ENCODE measurements at places on chromosomes 7 and 10. TPM values are rescaled to one million over a fixed set of nuclear protein-coding genes. Genes with fewer than 3 reads are reported as not detected.

- H3K27me3 ChIP-seq = no peaks in the 10 kb centered on the region
- DNase-seq = no peak
- no peak overlapping the region for H3K4me3 ChIP-seq
- H3K4me1 ChIP-seq = no peaks in the 10 kb centered on the region
- no peak overlapping the region for H3K27ac ChIP-seq
These were observed 16.3 kb downstream of the PI4K2A start for GRCh38 chr10:97656777-97657176.

- peaks cover 22% of the 10 kb centered on the region for H3K27me3 ChIP-seq
- H3K36me3 ChIP-seq = no peaks in the 10 kb centered on the region
- no peak for DNase-seq
- H3K4me3 ChIP-seq = no peak overlapping the region
These were observed 5.4 kb upstream of the HSPB1 start for GRCh38 chr7:76296743-76297740.

DNA sequence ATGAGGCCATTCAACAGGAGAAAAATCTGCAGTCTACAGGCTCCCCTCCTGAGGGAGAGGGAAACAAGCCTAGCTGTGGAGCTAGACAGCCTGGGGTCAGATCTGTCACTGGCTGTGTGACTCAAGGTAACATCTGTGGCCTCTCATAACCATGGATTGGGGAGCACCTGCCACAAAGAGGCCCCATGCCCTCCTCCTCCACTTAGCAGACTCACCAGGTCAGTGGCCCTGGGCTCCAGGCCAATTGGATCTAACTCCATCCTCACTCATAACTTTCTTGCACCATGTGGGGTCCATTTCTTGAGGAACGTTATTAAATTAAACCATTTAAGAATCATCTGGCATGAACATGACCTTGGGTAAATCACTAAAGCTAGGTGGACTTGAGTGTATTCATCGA, 1.8 kb downstream of the GDF10 start:
- no peaks in the 10 kb centered on the region for H3K36me3 ChIP-seq
- H3K27ac ChIP-seq = no peak overlapping the region
- H3K27me3 ChIP-seq = peaks cover 45% of the 10 kb centered on the region
- H3K4me1 ChIP-seq = peaks cover 14% of the 10 kb centered on the region

GRCh38 chr7:43085992-43086391, 26.5 kb upstream of the HECW1 start:
- H3K27ac ChIP-seq = no peak overlapping the region
- H3K4me1 ChIP-seq = no peaks in the 10 kb centered on the region
- H3K27me3 ChIP-seq = no peaks in the 10 kb centered on the region
- H3K36me3 ChIP-seq = no peaks in the 10 kb centered on the region
- DNase-seq = no peak

- no peak overlapping the region for H3K27ac ChIP-seq
- H3K4me3 ChIP-seq = no peak overlapping the region
- H3K4me1 ChIP-seq = peaks cover 17% of the 10 kb centered on the region
- no peak for DNase-seq
- H3K36me3 ChIP-seq = no peaks in the 10 kb centered on the region
These were observed 84.0 kb upstream of the KLF6 start for GRCh38 chr10:3869036-3869435.

Gene TAS2R41
- 0.31 TPM for total RNA-seq

GRCh38 chr7:4882169-4883032, 1.1 kb downstream of the RADIL start:
- H3K4me3 ChIP-seq = peak overlapping the region; percentile 81
- H3K27me3 ChIP-seq = peaks cover 12% of the 10 kb centered on the region
- peak overlapping the region; percentile 50 for H3K27ac ChIP-seq
- peaks cover 2% of the 10 kb centered on the region for H3K36me3 ChIP-seq

Gene TUBGCP2
- total RNA-seq = 53.2 TPM

Gene WNT16
- 0.53 TPM for total RNA-seq

DNA sequence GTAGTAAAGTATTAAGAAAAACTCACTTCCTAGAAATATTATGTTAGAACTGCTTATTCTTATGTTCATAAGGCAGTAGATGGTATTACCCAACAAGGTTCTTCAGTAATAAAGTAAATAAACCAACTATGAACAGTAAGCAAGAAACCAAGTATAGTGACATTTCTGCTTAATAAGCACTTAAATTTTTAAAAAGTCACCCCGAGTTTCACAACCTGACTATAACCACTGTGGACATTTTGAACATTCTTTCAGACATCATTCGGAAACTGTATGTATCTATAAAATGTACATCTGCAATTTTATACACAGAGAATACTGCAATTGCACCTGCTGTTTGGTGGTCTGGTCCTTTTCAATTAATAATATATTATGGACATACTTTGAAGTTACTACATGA, 1073.6 kb downstream of the XPNPEP1 start:
- H3K27ac ChIP-seq = no peak overlapping the region
- H3K4me3 ChIP-seq = no peak overlapping the region
- no peaks in the 10 kb centered on the region for H3K27me3 ChIP-seq
- DNase-seq = no peak
- no peaks in the 10 kb centered on the region for H3K4me1 ChIP-seq
- no peaks in the 10 kb centered on the region for H3K36me3 ChIP-seq

- H3K4me3 ChIP-seq = no peak overlapping the region
- H3K4me1 ChIP-seq = peaks cover 83% of the 10 kb centered on the region
- H3K27ac ChIP-seq = peak overlapping the region; percentile 41
- DNase-seq = no peak
These were observed 81.8 kb downstream of the SEMA3A start for GRCh38 chr7:84112771-84113170.

DNA sequence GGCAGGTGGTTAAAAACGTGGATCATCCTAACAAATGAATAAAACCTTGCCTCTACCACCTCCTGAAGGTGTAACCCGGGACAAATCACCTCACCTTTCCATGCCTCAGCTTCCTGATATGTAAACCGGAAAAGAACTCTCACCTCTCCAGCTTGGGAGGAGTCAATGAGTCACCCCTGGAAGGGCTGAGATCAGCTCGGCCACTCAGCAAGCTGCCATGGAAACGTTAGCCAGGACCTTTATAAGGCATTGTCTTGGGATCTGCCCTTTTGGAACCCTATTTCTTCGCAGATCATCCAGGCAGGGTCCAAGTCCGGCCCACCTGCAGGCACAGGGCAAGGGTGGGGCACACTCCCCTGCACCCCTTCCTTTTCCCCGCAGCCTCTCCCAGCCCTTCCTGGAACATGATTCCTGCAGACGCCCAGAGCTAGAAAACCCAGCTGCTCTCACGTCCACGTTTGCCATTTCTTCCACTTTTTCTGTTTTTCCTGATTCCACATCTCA, 81.6 kb upstream of the PFKP start:
- H3K36me3 ChIP-seq = no peaks in the 10 kb centered on the region
- no peak overlapping the region for H3K4me3 ChIP-seq
- DNase-seq = no peak
- peaks cover 22% of the 10 kb centered on the region for H3K4me1 ChIP-seq
- H3K27ac ChIP-seq = no peak overlapping the region

- H3K27me3 ChIP-seq = no peaks in the 10 kb centered on the region
- no peaks in the 10 kb centered on the region for H3K4me1 ChIP-seq
- peak; percentile 11 for DNase-seq
- no peak overlapping the region for H3K27ac ChIP-seq
- H3K36me3 ChIP-seq = peaks cover 12% of the 10 kb centered on the region
These were observed 47.6 kb downstream of the PDGFA start for GRCh38 chr7:471866-472639.

DNA sequence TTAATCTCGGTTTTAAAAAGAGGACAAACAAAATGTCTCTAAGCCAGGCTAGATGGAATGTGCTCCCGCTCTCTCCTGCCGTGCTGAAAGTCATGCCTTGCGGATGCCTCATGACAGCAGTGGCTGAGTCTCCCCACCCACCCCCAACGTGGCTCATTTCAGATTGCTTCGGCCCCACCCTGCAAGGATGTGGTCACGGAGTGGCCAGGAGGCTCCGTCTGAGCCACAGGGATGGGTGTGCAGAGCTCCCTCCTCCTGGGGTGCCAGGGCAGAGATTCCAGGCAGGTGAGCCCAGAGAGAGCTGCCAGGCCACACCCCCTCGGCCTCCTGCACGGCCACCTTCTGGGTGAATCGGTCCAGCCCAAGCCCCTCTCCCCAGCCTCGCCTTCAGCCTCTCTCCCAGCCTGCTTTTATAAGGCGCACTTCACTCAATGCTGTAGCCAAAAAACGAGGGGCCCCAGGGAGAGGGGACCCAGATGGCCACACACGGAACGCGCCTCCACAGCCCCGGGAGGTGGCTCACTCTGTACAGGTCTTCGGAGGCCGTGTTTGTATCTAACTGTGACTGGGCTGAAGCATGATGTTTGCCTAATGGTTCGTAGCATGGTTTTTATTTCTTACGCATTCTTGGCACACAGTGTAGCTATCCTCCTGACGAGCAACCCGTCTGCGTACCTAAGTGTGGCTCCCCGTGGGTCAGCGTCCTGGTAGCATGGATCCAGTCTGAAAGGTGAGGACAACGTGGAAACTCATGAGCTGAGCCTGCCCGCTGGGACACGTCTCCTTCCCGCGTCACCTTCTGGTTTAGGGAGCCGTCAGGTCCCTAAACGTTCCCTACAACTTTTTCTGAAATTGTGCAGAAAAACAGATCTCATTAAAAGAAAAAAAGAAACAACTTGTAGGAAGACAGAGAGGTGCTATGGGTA, 413.8 kb upstream of the FOXK1 start:
- no peak overlapping the region for H3K4me3 ChIP-seq
- no peak for DNase-seq
- peaks cover 10% of the 10 kb centered on the region for H3K4me1 ChIP-seq
- H3K27me3 ChIP-seq = no peaks in the 10 kb centered on the region
- H3K36me3 ChIP-seq = no peaks in the 10 kb centered on the region

Gene GRID2IP
- 3.0 TPM for total RNA-seq

- H3K4me3 ChIP-seq = no peak overlapping the region
- H3K27me3 ChIP-seq = no peaks in the 10 kb centered on the region
- no peaks in the 10 kb centered on the region for H3K36me3 ChIP-seq
- no peak overlapping the region for H3K27ac ChIP-seq
- DNase-seq = no peak
- peaks cover 11% of the 10 kb centered on the region for H3K4me1 ChIP-seq
These were observed 57.1 kb downstream of the RELN start for GRCh38 chr7:103932389-103932788.

DNA sequence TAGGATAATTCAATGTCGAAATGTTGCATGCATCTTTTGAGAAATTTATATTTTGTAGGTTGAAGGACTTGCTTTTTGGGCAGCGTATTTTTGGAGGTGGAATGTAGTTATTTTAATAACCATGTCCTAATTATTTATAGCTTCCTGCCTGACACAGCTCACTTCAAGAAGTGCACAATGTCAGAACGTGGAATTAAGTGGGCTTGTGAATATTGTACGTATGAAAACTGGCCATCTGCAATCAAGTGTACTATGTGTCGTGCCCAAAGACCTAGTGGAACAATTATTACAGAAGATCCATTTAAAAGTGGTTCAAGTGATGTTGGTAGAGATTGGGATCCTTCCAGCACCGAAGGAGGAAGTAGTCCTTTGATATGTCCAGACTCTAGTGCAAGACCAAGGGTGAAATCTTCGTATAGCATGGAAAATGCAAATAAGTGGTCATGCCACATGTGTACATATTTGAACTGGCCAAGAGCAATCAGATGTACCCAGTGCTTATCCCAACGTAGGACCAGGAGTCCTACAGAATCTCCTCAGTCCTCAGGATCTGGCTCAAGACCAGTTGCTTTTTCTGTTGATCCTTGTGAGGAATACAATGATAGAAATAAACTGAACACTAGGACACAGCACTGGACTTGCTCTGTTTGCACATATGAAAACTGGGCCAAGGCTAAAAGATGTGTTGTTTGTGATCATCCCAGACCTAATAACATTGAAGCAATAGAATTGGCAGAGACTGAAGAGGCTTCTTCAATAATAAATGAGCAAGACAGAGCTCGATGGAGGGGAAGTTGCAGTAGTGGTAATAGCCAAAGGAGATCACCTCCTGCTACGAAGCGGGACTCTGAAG, 620 bp downstream of the ZRANB1 start:
- H3K27ac ChIP-seq = peak overlapping the region; percentile 11
- no peak for DNase-seq
- H3K27me3 ChIP-seq = no peaks in the 10 kb centered on the region
- H3K4me1 ChIP-seq = peaks cover 41% of the 10 kb centered on the region
- H3K4me3 ChIP-seq = peak overlapping the region; percentile 1
- H3K36me3 ChIP-seq = no peaks in the 10 kb centered on the region

- no peak overlapping the region for H3K4me3 ChIP-seq
- no peaks in the 10 kb centered on the region for H3K36me3 ChIP-seq
- H3K27ac ChIP-seq = no peak overlapping the region
- H3K27me3 ChIP-seq = no peaks in the 10 kb centered on the region
- no peak for DNase-seq
These were observed 618.5 kb downstream of the CCSER2 start for GRCh38 chr10:84946904-84947303.

Gene CYP17A1
- 2.1 TPM for total RNA-seq

Gene CLCN1
- total RNA-seq = 0.23 TPM

DNA sequence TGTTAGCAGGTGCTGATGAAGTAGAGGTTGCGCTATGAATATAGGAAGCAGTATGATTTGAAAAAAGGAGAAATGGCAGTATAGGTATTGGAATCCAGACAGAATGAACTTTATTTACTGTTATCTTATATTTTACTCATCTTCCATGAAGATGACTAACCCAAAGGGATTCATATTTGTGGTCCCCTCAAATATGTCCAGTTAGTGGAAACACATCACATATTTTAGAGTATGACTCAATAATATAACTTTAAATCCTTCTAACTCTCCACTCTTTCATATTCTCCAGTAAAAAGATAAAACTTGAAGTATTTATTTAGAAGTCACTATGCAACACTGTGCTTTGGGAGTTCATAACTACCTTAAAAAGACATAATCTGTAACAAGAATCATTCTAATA, 286.5 kb upstream of the LRRTM3 start:
- H3K27ac ChIP-seq = no peak overlapping the region
- H3K4me3 ChIP-seq = no peak overlapping the region
- H3K36me3 ChIP-seq = no peaks in the 10 kb centered on the region
- H3K27me3 ChIP-seq = no peaks in the 10 kb centered on the region

Gene FAS
- total RNA-seq = 2.1 TPM

- DNase-seq = no peak
- H3K27me3 ChIP-seq = no peaks in the 10 kb centered on the region
- no peak overlapping the region for H3K27ac ChIP-seq
- no peak overlapping the region for H3K4me3 ChIP-seq
- H3K4me1 ChIP-seq = peaks cover 14% of the 10 kb centered on the region
These were observed 178.0 kb downstream of the LRRN3 start for GRCh38 chr7:111268941-111269340.

DNA sequence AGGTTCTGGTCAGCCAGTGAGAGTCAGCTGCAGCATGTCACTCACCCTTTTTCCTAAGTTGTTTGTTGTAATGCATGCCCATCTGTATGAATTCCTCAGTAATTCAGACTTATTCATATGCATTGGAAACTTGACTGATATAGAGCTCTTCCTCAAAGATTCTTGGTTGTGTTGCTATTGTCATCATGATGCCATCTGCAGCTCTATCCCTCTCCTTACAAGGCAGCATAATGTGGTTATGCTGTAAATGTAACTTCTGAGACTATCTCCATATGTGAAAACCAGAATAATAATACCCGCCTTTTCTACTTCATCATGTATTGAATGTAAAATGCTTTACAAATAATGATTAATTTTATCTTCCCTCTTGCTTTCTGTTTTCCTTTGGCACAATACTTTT, 252.6 kb upstream of the MTPN start:
- no peak for DNase-seq
- peaks cover 5% of the 10 kb centered on the region for H3K4me1 ChIP-seq
- H3K27me3 ChIP-seq = no peaks in the 10 kb centered on the region
- H3K4me3 ChIP-seq = no peak overlapping the region

GRCh38 chr7:124113045-124113444, 80.2 kb upstream of the TMEM229A start:
- H3K4me3 ChIP-seq = no peak overlapping the region
- no peak for DNase-seq
- H3K27me3 ChIP-seq = no peaks in the 10 kb centered on the region

Measured in WTC11 (cell line).